ENCODE measurements at places on chromosomes 4 and X.

DNA sequence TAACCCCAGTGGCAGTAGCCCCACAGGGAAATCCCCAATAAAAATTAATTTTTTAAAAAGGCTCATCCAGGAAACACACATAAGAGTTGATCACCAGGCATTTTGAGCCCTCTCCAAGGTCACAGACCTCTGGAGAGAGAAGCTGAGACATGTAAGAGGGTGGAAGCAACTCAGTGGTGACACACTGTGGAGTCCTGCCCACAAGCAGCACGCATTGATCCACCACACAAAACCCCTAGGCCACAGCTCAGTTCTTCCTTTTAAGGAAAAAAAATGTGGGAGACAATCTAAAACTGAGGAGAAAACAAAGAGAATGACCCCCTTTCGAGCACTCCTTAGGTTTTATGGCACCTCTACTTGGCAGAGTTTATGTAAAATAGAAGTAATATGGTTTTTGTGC, 71.7 kb upstream of the S100G start:
- DNase-seq, result peak; percentile 64

- no peak for DNase-seq
Measured at GRCh38 chr4:58477513-58477912, 1367.3 kb upstream of the IGFBP7 start.

- no peak for DNase-seq
Measured at GRCh38 chrX:72253686-72254085, 14.9 kb upstream of the ERCC6L start.

DNA sequence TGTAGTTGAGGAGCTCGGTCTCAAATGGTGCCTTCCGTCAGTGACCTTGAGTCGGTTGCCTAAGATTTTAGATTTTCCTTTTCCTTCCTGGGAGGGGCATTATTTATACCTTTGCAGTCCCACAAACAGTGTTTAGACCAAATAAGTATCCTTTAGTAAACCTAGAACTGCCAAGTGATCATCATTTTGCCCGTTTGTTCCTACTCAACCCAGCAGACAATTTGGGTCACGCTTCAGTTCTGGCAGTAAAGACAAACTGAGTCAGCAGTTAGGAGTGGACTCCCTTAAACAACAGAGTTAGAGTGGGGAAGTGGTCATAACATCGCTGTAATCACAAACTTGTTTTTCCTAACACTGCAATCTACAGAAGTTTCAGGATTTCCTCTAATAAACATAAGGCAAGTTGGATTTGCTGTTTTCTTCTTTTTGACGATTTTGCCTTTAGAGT, 777 bp upstream of the WDFY3 start:
- DNase-seq, result peak; percentile 32

GRCh38 chr4:132123870-132124623, 1025.0 kb upstream of the PCDH10 start:
- DNase-seq, result peak; percentile 17

DNA sequence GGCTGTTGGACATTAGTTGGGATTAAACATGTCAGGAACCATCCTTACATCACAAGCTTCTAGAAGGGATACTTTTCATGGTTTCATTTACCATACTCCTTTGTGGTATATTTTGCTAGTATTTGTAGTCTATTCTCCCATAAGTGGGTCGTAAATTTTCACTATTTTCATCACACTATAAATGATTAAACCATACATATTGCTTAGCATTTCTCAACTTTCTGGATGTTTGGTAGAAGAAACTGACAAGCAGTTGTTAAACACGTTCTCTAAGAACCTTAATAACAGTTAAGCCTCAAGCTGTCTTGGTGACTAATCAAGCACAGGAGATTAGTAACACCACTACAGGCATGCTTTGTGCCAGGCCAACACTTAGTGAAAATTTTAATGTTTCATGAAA, 375.5 kb downstream of the NAF1 start:
- no peak for DNase-seq
